ENCODE measurements at places on chromosomes 6 and 20. TPM values are rescaled to one million over a fixed set of nuclear protein-coding genes. Genes with fewer than 3 reads are reported as not detected.

GRCh38 chr6:12164508-12164770 is 125.7 kb upstream of the EDN1 start:
- H3K4me3 ChIP-seq = no peak overlapping the region
- no peaks in the 10 kb centered on the region for H3K27me3 ChIP-seq
- no peaks in the 10 kb centered on the region for H3K4me1 ChIP-seq

DNA sequence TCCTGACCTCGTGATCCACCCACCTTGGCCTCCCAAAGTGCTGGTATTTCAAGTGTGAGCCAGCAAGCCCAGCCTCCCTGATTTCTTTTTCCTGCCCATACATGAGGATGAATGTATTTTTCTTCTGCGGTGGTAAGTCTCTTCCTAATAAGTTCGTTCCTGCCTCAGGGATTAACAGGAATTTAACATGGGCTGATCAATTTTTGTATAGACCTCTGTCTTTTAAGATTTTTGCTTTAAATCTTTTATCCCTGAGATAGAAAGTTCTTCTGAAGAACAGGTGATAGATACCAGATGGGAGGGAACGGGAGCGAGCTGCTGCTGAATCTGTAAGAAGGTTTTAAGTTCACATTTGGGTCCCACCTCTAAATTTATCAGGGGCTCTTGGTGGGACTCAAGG is 7.0 kb upstream of the ZNFX1 start:
- H3K4me1 ChIP-seq = peaks cover 4% of the 10 kb centered on the region
- peaks cover 100% of the 10 kb centered on the region for H3K36me3 ChIP-seq
- no peak overlapping the region for H3K27ac ChIP-seq
- peak overlapping the region; percentile 98 for H3K4me3 ChIP-seq
- DNase-seq = no peak

DNA sequence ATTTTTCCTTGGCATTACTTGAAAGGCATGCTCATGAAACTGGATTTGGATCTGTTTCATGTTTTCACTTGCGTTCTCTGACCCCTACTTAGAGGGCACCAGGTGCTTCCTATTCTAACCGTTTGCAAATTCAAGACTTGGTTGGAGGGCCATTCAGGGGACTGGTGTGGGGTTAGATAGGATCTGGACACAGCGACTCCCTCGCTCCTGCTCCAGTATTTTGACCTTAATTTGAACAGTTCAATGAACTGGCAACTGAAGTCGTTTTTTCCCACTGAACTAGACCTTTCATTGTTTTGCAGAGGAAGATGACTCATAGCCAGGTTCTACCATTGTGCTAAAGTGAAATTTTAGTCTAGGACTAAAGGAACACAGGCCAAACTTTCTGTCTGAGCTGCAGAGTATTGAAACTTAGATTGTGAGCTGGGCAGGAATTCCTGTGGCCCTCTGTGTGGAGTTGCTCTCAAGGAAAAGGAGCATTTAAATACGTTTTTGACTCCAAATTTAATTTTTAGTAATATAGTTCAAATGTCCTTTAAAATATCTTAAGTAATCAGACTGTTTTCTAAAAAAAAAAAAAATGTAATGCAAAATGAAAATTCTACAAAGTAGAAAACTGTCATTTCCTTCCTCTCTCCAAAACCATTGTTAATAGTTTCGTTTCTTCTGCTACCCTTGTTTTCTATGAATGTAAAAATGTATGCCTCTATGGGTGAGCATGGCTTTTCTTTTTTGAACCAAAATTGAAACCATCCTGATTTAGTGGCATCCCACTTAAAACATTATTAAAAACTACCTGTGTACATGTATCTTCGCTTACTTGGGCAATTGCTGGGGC is 64.8 kb downstream of the UTRN start:
- no peak overlapping the region for H3K27ac ChIP-seq
- H3K4me3 ChIP-seq = no peak overlapping the region
- no peaks in the 10 kb centered on the region for H3K27me3 ChIP-seq
- H3K4me1 ChIP-seq = no peaks in the 10 kb centered on the region
- no peak for DNase-seq

- no peak for DNase-seq
- H3K36me3 ChIP-seq = no peaks in the 10 kb centered on the region
- H3K27ac ChIP-seq = peak overlapping the region; percentile 7
Measured at GRCh38 chr6:96075826-96076225, 60.1 kb downstream of the FUT9 start.

DNA sequence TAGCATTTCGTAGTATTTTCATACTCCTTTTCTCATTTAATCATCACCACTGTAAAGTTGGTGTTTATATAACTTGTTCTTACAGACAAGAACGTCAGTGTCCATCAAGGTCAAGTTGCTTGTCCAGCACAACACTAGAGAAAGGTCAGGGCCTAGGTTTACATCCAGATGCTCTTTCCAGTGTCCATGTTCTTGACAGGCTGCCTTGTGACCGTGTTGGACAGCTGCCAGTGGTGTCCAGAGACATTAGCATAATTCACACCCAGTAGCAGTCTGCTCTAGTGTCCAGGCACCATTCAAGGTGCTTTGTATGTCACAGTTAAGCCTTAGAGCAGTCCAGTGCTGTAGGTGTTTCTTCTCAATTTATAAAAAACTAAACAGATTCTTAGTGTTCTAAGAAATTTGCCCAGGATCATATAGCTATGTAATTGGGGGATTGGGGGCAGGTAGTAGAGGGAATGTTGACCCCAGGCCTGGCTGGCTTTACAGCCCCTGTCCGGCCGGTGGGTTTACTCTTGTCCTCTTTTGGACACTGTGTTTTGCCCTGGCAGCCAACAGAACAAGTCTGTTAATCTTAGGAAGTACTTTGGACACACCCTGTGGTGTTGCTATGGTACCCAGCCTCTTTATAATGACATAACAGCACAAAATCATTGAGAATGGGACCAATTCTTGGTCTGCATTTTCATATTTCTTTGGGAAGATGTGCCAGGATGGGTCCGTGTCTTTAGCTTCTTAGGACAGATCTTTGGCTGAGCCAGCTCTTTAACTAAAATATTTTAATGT is 8.0 kb downstream of the STK35 start:
- H3K4me1 ChIP-seq = no peaks in the 10 kb centered on the region
- H3K27me3 ChIP-seq = no peaks in the 10 kb centered on the region
- DNase-seq = no peak
- H3K4me3 ChIP-seq = no peak overlapping the region
- no peak overlapping the region for H3K27ac ChIP-seq

DNA sequence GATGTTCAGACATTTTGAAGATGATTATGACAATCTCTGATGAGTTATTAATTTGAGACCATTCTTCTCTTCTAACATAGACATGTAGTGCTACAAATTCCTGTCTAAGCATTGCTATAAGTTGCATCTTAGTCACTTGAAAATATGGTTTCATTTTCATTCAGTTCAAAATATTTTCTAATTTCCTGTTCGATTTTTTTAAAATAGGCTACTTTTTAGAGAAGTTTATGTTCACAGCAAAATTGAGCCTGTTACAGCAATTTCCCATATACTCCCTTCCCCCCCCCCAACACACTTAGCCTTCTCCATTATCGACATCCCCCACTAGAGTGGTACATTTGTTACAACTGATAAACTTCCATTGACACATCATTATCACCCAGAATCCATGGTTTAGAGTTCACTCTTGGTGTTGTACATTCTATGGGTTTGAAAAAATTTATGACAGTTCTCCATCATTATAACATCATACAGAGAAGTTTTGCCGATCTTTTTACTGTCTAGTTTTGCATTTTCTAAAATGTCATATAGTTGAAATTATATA is 31.2 kb downstream of the PLAGL1 start:
- peaks cover 21% of the 10 kb centered on the region for H3K4me1 ChIP-seq
- H3K4me3 ChIP-seq = no peak overlapping the region
- no peak overlapping the region for H3K27ac ChIP-seq
- no peak for DNase-seq
- peaks cover 20% of the 10 kb centered on the region for H3K27me3 ChIP-seq

GRCh38 chr6:4797587-4797986 is 21.4 kb downstream of the CDYL start:
- no peak overlapping the region for H3K4me3 ChIP-seq
- no peak overlapping the region for H3K27ac ChIP-seq
- H3K4me1 ChIP-seq = no peaks in the 10 kb centered on the region
- H3K27me3 ChIP-seq = no peaks in the 10 kb centered on the region
- DNase-seq = no peak

OR14J1 gene
- not detected for total RNA-seq

DNA sequence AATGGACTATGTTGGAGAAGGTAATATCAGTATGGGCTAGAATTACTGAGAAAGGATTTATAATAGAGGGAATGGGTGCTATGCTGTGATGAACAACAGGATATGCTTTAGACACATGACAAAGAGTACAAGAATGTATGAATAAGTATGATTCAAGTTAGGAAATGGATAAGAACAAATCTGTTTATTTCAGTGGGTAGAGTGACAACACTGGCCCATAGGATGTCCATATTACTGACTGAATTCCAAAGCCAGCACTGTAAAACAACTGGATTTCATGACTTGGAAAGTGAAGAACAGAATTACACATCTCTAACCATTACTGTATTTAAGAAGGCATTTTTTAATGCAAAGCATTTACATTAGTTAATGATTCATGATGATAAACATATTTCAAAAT is 35.9 kb downstream of the EPM2A start:
- H3K4me1 ChIP-seq = no peaks in the 10 kb centered on the region
- H3K36me3 ChIP-seq = no peaks in the 10 kb centered on the region
- no peaks in the 10 kb centered on the region for H3K27me3 ChIP-seq
- no peak overlapping the region for H3K27ac ChIP-seq
- no peak overlapping the region for H3K4me3 ChIP-seq
- DNase-seq = no peak

DNA sequence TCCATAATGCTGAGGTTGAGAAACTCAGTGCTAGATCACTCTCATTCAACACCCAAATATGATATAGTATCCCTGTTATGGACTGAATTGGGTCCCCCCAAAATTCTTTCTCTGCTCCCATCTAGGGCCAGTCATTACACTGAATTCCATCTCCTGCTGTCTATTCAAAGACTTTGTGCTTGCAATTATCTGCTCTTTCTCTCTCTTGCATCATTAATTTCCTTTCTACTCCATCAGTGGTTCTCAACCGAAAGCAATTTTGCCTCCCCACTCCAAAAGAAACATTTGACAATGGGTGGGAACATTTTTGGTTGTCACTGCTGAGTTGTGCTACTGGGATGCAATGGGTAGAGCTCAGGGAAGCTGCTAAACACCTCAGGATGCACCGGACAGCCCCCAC is 271.5 kb upstream of the CDYL start:
- H3K4me1 ChIP-seq = no peaks in the 10 kb centered on the region
- no peak overlapping the region for H3K27ac ChIP-seq
- H3K36me3 ChIP-seq = no peaks in the 10 kb centered on the region

GRCh38 chr20:54514028-54514607 is 38.7 kb downstream of the DOK5 start:
- DNase-seq = peak; percentile 48
- no peaks in the 10 kb centered on the region for H3K27me3 ChIP-seq
- no peaks in the 10 kb centered on the region for H3K4me1 ChIP-seq
- H3K36me3 ChIP-seq = no peaks in the 10 kb centered on the region

GRCh38 chr6:111862741-111863140 is 10.5 kb downstream of the FYN start:
- DNase-seq = no peak
- H3K27me3 ChIP-seq = no peaks in the 10 kb centered on the region
- H3K36me3 ChIP-seq = no peaks in the 10 kb centered on the region
- H3K4me1 ChIP-seq = no peaks in the 10 kb centered on the region
- H3K27ac ChIP-seq = no peak overlapping the region

CCM2L gene
- total RNA-seq = 7.8 TPM

DNA sequence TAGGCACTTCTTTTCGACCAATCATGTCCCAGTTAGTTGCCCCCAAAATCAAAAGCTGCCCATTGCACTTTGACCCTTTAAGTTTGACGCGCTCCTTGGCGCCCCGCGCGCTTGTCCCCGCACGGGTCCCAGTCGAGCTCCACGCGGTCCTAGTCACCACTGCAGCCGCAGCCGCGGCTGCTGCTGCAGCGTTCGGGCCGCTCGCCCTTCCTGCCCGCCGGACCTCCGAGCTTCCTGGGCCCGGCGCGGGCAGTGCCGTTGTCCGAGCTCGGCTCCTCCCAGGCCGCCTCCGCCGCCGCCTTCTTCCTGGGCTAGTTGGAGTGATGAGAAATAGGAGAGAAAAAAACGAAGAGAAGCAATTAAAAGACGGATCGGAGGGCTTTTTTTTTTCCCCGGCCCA is 185.7 kb upstream of the COL21A1 start:
- H3K36me3 ChIP-seq = no peaks in the 10 kb centered on the region
- peaks cover 18% of the 10 kb centered on the region for H3K27me3 ChIP-seq
- H3K4me3 ChIP-seq = no peak overlapping the region
- no peaks in the 10 kb centered on the region for H3K4me1 ChIP-seq

DNA sequence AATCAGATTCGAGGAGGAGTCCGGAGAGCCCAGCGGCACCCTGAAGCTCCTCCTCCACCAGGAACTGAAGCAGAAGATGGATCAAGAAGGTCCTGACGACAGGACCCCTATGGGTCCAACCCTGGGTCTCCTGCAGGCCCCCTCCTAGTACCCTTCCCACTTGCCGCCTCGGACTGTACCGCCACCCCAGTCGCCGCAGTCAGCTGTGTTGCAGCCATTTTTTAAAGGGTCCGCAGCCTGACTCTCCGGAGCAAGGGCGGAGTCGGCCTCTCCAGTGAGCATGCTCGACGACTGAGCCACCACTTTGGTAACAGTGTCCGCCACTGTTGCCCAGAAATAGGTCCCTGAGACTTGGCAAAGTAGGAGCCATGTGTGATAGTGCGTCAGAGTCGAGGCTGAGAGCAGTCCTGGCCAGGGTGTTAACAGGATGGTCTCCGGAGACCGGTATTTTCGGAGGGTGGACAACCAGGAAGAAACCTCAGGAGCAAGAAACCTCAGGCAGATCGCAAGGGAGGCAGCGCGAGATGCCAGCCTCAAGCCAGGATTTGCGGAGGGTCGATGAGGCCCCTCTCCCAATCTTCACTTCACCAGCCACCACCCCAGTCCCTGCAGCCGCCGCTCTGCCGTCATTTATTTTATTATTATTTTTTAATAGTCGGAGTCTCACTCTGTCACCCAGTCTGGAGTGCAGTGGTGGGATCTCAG is 294.6 kb upstream of the ZNF337 start:
- no peak for DNase-seq
- no peaks in the 10 kb centered on the region for H3K36me3 ChIP-seq
- H3K4me3 ChIP-seq = no peak overlapping the region
- no peaks in the 10 kb centered on the region for H3K27me3 ChIP-seq
- no peaks in the 10 kb centered on the region for H3K4me1 ChIP-seq
- H3K27ac ChIP-seq = no peak overlapping the region

ERGIC3 gene
- total RNA-seq = 230 TPM

PBOV1 gene
- not detected for total RNA-seq

DNA sequence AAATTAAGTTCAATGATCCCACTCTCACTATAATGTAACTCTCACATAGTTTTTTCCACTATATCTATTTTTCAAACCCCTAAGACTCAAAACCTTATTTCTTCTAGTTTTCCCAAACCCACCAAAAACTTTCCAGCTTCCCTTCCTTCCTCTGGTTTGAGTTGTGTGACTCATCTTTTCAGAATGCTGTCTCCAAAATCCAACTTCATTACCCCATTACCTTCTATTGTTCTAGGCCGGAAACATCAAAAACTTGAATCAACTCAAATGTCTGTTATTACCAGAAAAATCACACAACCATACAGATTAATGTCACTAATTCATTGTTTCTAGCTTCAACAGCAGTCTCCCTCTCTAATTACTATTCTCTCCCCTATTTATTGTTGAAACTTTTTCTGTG is 1090.3 kb downstream of the HACE1 start:
- no peaks in the 10 kb centered on the region for H3K27me3 ChIP-seq
- no peak overlapping the region for H3K4me3 ChIP-seq
- H3K36me3 ChIP-seq = no peaks in the 10 kb centered on the region
- H3K4me1 ChIP-seq = no peaks in the 10 kb centered on the region
- no peak for DNase-seq
